ENCODE measurements at places on chromosomes 2 and 18. TPM values are rescaled to one million over a fixed set of nuclear protein-coding genes. Genes with fewer than 3 reads are reported as not detected.

Gene TDRD15
- not detected for total RNA-seq

Gene PTPRM
- 60.2 TPM for total RNA-seq

Gene ST8SIA5
- total RNA-seq, result not detected

Gene RGPD3
- total RNA-seq, result 0.25 TPM

Gene DSG3
- 192 TPM for total RNA-seq

Gene SOCS6
- 16.0 TPM for total RNA-seq

Gene TEKT4
- not detected for total RNA-seq

Gene CRYBA2
- not detected for total RNA-seq

Gene RTTN
- 16.7 TPM for total RNA-seq

Gene DYTN
- total RNA-seq, result not detected

Gene SMYD1
- total RNA-seq, result not detected

Gene APCDD1
- total RNA-seq, result 110 TPM

- no peak overlapping the region for H3K4me3 ChIP-seq
- peaks cover 30% of the 10 kb centered on the region for H3K36me3 ChIP-seq
- no peak for DNase-seq
- peaks cover 3% of the 10 kb centered on the region for H3K4me1 ChIP-seq
- no peaks in the 10 kb centered on the region for H3K27me3 ChIP-seq
- H3K27ac ChIP-seq, result no peak overlapping the region
Measured at GRCh38 chr18:9570255-9570654, 44.1 kb downstream of the PPP4R1 start.

- H3K4me3 ChIP-seq, result no peak overlapping the region
- H3K36me3 ChIP-seq, result no peaks in the 10 kb centered on the region
- no peak for DNase-seq
- no peak overlapping the region for H3K27ac ChIP-seq
- H3K27me3 ChIP-seq, result no peaks in the 10 kb centered on the region
Measured at GRCh38 chr2:17076533-17076932, 410.9 kb upstream of the CYRIA start.

GRCh38 chr2:141199711-141200110 is 931.1 kb downstream of the LRP1B start:
- H3K4me1 ChIP-seq, result no peaks in the 10 kb centered on the region
- H3K36me3 ChIP-seq, result no peaks in the 10 kb centered on the region
- no peaks in the 10 kb centered on the region for H3K27me3 ChIP-seq

DNA sequence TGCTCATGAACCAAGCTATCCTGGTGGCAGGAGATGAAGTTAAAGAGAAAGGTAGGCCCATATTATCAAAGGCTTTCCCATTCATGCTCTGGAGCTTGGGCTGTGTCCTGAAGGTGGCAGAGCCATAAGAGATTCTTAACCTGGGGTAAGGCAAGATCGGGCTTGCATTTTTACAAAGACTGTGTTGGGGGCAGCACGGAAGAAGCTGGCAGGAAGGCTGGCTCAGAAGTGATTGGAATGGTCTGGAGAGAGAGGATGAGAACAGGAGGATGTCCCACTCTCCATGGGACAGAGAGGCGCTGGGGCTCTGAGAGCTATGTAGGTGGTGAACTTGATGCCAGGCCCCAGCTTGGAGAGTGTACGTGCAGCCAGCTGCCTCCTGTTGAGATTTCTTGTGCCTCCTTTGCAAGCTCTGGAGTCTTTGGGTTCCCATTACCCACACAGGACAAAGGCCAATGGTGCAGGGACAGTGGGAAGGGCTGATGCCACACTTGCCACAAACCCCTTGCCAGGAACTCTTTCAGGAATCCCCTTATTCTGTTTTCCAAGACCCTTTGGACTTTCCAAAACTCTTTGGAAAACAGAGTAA is 40.6 kb upstream of the FZD5 start:
- H3K27ac ChIP-seq, result no peak overlapping the region
- H3K4me3 ChIP-seq, result no peak overlapping the region
- H3K27me3 ChIP-seq, result no peaks in the 10 kb centered on the region
- H3K36me3 ChIP-seq, result no peaks in the 10 kb centered on the region

DNA sequence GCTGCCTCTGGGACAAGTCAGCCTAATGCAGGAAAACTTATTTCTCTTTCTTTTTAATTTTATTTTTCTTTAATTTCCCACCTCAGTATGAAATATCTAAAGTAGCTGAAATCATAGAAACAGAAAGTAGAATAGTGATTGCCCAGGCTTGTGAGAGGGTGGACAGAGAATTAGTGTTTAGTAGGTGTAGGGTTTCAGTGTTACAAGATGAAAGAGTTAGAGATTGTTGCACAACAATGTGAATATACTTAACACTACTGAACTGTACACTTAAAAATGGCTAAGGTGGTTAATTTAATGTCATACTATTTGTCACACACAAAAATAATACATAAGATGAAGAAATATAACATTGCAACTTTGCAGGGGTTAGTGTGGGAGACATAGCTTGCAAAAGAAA is 80.8 kb downstream of the NAT8 start:
- no peak for DNase-seq
- H3K4me1 ChIP-seq, result no peaks in the 10 kb centered on the region
- H3K27me3 ChIP-seq, result no peaks in the 10 kb centered on the region
- no peaks in the 10 kb centered on the region for H3K36me3 ChIP-seq

- H3K4me1 ChIP-seq, result no peaks in the 10 kb centered on the region
- no peaks in the 10 kb centered on the region for H3K27me3 ChIP-seq
- no peaks in the 10 kb centered on the region for H3K36me3 ChIP-seq
- H3K27ac ChIP-seq, result no peak overlapping the region
- no peak overlapping the region for H3K4me3 ChIP-seq
- no peak for DNase-seq
Measured at GRCh38 chr18:43665105-43665788, 388.0 kb upstream of the SYT4 start.

GRCh38 chr2:196341277-196341841 is 170.0 kb upstream of the STK17B start:
- no peaks in the 10 kb centered on the region for H3K27me3 ChIP-seq
- H3K27ac ChIP-seq, result no peak overlapping the region
- DNase-seq, result no peak

DNA sequence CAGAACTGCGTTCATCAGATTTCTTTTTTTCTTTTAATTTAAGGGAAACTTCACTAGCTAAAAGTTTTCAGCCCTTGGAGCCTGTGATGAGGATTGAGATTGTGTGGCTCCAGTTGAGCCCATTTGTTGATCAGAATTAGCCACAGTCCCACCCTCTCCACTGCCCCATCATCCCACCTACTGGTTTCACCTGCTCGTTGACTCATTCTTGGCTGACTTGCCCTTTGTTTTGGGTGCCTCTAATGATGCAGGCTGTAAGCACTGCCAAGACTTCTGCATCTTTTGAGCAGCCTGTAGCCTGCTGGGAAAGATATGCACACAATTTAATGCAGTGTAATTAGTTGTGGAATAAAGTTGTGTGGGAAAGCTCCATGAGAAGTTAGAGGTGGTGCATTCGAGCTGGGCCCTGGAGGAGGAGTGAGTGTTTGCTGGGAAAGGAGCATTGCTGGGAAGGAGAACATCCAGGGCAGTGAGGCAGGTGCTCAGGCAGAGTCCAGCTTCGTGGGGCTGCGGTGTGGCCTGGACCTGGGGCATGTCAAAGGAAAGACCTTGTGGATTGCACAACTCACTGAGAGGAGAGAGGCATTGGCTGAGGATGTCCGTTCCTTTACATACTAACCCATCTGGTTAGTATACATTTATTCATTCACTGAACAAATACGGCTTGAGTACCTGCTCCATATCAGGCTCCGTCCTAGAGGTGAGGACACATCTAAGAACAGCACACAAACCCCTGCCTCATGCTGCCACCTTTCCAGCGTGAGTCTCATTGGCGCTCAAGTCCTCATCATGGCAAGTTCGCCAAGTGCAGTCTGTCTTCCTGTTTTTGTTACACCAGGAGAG is 18.2 kb downstream of the ASPRV1 start:
- H3K36me3 ChIP-seq, result peaks cover 35% of the 10 kb centered on the region
- no peaks in the 10 kb centered on the region for H3K27me3 ChIP-seq
- DNase-seq, result peak; percentile 46
- no peak overlapping the region for H3K27ac ChIP-seq
- no peaks in the 10 kb centered on the region for H3K4me1 ChIP-seq

- DNase-seq, result no peak
- H3K27me3 ChIP-seq, result no peaks in the 10 kb centered on the region
- H3K27ac ChIP-seq, result no peak overlapping the region
- H3K4me1 ChIP-seq, result peaks cover 17% of the 10 kb centered on the region
- H3K4me3 ChIP-seq, result no peak overlapping the region
Measured at GRCh38 chr2:234840336-234840735, 111.5 kb upstream of the SH3BP4 start.

- H3K4me1 ChIP-seq, result peaks cover 55% of the 10 kb centered on the region
- H3K27ac ChIP-seq, result peak overlapping the region; percentile 99
- peak overlapping the region; percentile 87 for H3K4me3 ChIP-seq
Measured at GRCh38 chr2:38376346-38377049, 575 bp downstream of the ATL2 start.

GRCh38 chr2:138237667-138238384 is 263.7 kb upstream of the SPOPL start:
- no peak for DNase-seq
- no peak overlapping the region for H3K27ac ChIP-seq
- H3K27me3 ChIP-seq, result no peaks in the 10 kb centered on the region
- no peak overlapping the region for H3K4me3 ChIP-seq
- no peaks in the 10 kb centered on the region for H3K4me1 ChIP-seq

- no peaks in the 10 kb centered on the region for H3K4me1 ChIP-seq
- no peak overlapping the region for H3K27ac ChIP-seq
- no peaks in the 10 kb centered on the region for H3K36me3 ChIP-seq
Measured at GRCh38 chr2:130288467-130289403, 54.0 kb upstream of the IMP4 start.

DNA sequence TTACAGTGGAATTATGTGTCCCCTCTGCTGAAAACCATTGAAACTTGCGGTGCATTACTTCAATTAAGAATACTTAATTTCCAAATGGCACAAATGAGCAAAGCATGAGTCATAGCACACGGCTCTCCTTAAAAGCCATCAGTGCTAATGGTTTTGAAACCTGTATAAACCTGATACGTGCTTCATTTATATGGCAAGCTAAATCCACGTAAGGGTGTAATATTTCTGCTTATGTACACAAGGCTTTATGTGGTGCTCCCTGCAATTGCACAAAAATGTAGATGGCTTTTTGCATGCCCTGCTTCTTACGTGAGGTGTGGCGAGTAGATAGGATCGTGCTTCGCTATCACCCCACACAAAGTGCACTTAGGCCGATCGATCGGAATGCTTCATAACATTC is 840.9 kb downstream of the GALR1 start:
- H3K36me3 ChIP-seq, result no peaks in the 10 kb centered on the region
- no peak overlapping the region for H3K27ac ChIP-seq
- no peak for DNase-seq
- H3K27me3 ChIP-seq, result no peaks in the 10 kb centered on the region
- H3K4me3 ChIP-seq, result no peak overlapping the region
- no peaks in the 10 kb centered on the region for H3K4me1 ChIP-seq

DNA sequence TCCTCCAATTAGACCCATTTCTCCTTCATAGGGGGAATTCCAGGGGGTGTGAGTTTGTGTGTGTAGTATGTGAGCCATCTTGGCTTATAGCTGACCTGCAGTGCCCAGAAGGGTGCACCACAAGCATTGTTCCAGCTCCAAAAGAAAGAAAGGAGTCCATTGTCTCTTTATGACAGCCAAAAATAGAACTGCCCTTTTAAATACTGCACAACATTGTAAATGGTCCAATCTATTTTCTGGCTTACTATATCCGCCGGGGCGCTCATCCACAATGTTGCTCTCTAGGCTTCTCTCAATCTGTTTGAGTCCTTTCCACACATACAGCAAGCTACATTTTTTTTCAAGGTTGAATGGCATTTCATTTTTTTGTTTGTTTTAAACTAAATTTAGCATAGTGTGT is 517.5 kb downstream of the STK39 start:
- no peak for DNase-seq
- H3K36me3 ChIP-seq, result no peaks in the 10 kb centered on the region
- no peak overlapping the region for H3K27ac ChIP-seq
- H3K4me3 ChIP-seq, result no peak overlapping the region
- no peaks in the 10 kb centered on the region for H3K4me1 ChIP-seq
- H3K27me3 ChIP-seq, result no peaks in the 10 kb centered on the region

GRCh38 chr2:172438741-172439508 is 11.5 kb downstream of the ITGA6 start:
- DNase-seq, result no peak
- H3K4me1 ChIP-seq, result peaks cover 55% of the 10 kb centered on the region
- no peaks in the 10 kb centered on the region for H3K36me3 ChIP-seq
- H3K27me3 ChIP-seq, result no peaks in the 10 kb centered on the region
- no peak overlapping the region for H3K4me3 ChIP-seq

DNA sequence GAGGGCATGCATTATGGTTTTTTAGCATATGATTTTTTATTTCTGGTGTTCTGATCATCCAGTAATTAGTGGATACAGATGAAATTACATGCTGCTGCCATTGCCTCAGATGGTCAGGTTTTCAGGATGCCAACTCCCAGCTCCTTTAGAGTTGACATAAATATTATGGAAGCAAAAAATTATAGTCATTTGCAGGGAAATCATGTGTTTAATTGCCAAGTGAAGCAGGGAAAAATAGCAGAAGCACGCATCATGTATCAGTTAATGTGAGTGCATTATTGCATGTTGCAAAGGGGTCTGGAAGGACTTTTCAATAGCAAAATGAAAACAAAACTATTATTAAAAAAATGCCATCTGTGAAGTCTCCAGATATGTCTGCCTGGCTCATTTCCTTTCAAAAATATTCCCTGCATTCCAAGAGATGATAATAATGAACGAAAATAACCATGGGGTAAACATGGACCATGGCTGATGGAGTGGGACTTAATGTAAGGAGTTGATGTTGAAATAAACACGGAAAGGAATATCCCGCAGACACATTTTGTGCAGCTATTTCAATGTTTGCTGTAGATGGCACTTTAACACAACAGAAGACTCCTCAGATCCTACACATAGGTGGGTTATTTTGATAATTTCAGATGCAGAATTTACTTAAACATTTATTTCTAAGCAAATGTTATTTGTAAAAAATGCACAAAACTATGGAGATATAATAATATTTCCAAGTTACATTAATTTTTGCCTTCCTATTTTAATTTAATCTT is 87.7 kb upstream of the DYNAP start:
- H3K36me3 ChIP-seq, result no peaks in the 10 kb centered on the region
- H3K4me1 ChIP-seq, result no peaks in the 10 kb centered on the region
- H3K27me3 ChIP-seq, result no peaks in the 10 kb centered on the region

DNA sequence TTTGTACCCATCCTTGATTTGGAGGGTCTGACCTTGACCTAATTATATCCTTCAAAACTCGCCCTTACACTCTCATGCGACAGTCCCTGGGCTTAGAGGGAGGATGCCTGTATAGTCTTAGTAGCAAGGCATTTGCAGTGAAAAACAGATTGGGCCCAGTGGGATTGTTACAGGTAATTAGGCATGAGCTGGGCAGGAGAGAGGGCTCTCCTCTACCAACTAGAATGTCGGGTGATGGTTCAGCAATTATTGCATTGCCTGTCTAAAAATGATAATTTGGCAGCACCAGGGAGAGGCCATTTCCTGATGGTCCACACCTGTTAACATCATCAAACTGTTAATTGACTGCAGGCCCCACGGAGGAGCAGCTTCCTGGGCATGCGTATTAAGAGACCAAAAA is 32.4 kb downstream of the COMMD1 start:
- no peaks in the 10 kb centered on the region for H3K27me3 ChIP-seq
- no peaks in the 10 kb centered on the region for H3K4me1 ChIP-seq

- peaks cover 16% of the 10 kb centered on the region for H3K4me1 ChIP-seq
- H3K4me3 ChIP-seq, result no peak overlapping the region
- no peaks in the 10 kb centered on the region for H3K36me3 ChIP-seq
- DNase-seq, result no peak
- no peak overlapping the region for H3K27ac ChIP-seq
Measured at GRCh38 chr2:113277474-113278072, 1.1 kb downstream of the PAX8 start.

- no peaks in the 10 kb centered on the region for H3K4me1 ChIP-seq
- H3K27me3 ChIP-seq, result no peaks in the 10 kb centered on the region
- no peaks in the 10 kb centered on the region for H3K36me3 ChIP-seq
- no peak for DNase-seq
Measured at GRCh38 chr2:85116207-85116606, 17.0 kb upstream of the TCF7L1 start.

Measured in vagina (tissue), 2 donors.